ENCODE measurements at places on chromosomes 16 and 17. TPM values are rescaled to one million over a fixed set of nuclear protein-coding genes. Genes with fewer than 3 reads are reported as not detected.

SOCS1 gene
- total RNA-seq = 5.9 TPM

SYNGR3 gene
- 8.3 TPM for total RNA-seq

COG1 gene
- total RNA-seq = 17.5 TPM

WNK4 gene
- 1.2 TPM for total RNA-seq

KRTAP9-4 gene
- not detected for total RNA-seq

KRT40 gene
- total RNA-seq = not detected

LLGL1 gene
- total RNA-seq = 18.3 TPM

TPPP3 gene
- 7.5 TPM for total RNA-seq

STX1B gene
- 2.9 TPM for total RNA-seq

MARVELD3 gene
- not detected for total RNA-seq

EXOC3L1 gene
- total RNA-seq = 0.27 TPM

C17orf50 gene
- total RNA-seq = not detected

HSD11B2 gene
- 1.7 TPM for total RNA-seq

IFT20 gene
- 59.6 TPM for total RNA-seq

TPSD1 gene
- total RNA-seq = not detected

CDYL2 gene
- total RNA-seq = 0.54 TPM

C1QTNF8 gene
- not detected for total RNA-seq

ST6GALNAC2 gene
- 0.98 TPM for total RNA-seq

ATP2C2 gene
- 0.25 TPM for total RNA-seq

SSTR5 gene
- total RNA-seq = 0.20 TPM

NOG gene
- total RNA-seq = 1.00 TPM

ARSG gene
- 1.9 TPM for total RNA-seq

MYH4 gene
- total RNA-seq = not detected

GJD3 gene
- 1.6 TPM for total RNA-seq

OR3A2 gene
- total RNA-seq = not detected

SPATA22 gene
- total RNA-seq = not detected

CXCL16 gene
- total RNA-seq = 20.8 TPM

DPEP2NB gene
- not detected for total RNA-seq

MYH2 gene
- total RNA-seq = not detected

DYNLRB2 gene
- not detected for total RNA-seq

FNDC8 gene
- 0.11 TPM for total RNA-seq

TM4SF5 gene
- 1.2 TPM for total RNA-seq

SMTNL2 gene
- 1.3 TPM for total RNA-seq

CDH11 gene
- 0.49 TPM for total RNA-seq

ADAD2 gene
- not detected for total RNA-seq

PIGS gene
- 53.5 TPM for total RNA-seq

ERAL1 gene
- 89.5 TPM for total RNA-seq

KCNH6 gene
- not detected for total RNA-seq

VAT1L gene
- not detected for total RNA-seq

HEATR9 gene
- total RNA-seq = not detected

CHCT1 gene
- total RNA-seq = not detected

C16orf96 gene
- 0.04 TPM for total RNA-seq

CAPNS2 gene
- not detected for total RNA-seq

LRRC46 gene
- total RNA-seq = 4.0 TPM
